ENCODE measurements at places on chromosomes 3 and 15.

- DNase-seq, result no peak
These were observed 85.3 kb downstream of the LRRK1 start for GRCh38 chr15:101004500-101004899.

DNA sequence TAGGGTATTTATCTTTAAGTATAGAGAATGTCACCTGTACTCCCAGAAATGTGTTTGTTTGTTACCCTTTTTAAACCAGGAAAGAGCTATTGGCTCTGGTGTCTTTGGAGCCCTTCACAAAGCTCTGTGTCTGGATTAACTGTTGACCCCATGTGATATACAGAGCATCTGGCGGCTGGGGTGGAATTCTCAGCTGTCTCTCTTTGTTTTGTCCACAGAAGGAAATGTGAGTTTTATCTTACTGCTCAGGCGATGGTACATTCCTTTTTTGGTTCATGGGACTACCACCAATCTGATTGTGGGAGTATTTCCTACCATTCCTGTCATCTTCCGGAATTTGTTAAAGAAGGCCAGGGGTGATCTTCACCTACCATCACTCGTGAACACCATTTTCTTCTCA is 120.3 kb downstream of the AKAP13 start:
- DNase-seq, result no peak

DNA sequence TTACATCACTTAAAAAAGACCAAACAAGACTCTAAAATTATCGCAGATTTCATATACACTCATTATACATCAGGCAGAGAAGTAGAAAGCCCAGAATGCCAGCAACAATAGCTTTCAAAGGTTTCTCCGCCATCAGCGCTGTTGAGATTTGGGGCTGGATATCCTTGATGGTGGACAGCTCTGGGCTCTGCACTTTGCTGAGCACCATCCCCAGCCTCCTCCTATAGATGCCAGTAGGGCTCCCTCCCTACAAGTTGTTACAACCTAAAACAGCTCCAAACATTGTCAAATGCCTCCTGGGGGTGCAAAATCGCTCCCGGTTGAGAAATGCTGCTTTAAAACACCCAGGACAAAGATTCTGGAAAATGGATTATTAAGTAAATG is 73.5 kb downstream of the ATP10A start:
- no peak for DNase-seq

GRCh38 chr3:137714551-137714950 is 49.6 kb upstream of the SOX14 start:
- DNase-seq, result no peak

DNA sequence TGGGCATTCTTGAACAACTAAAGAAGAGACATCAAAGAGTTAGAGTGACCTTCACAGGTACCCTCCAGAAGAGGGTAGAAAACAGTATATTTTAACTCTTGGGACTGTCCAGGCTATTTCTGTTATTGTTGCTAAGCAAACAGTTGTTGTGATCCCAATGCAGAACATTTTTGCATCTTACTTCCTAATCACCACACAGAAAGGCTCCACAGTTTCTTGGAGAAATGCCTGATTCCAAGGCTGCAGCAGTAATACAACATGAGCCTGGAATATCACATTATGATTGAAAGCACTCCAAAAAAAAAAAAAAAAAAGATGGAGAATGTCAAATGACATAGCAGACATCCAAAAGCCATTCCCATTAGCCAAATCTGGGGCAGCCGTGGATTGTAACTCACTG is 195.6 kb downstream of the CTNNB1 start:
- DNase-seq, result no peak

GRCh38 chr3:74651292-74651691 is 36.8 kb upstream of the CNTN3 start:
- peak; percentile 45 for DNase-seq

- no peak for DNase-seq
These were observed 102.3 kb downstream of the TPRA1 start for GRCh38 chr3:127488141-127488672.

- no peak for DNase-seq
These were observed 468.6 kb upstream of the AGTR1 start for GRCh38 chr3:148229107-148229506.

GRCh38 chr3:100454677-100455076 is 37.7 kb upstream of the TMEM45A start:
- DNase-seq, result peak; percentile 48

- DNase-seq, result no peak
These were observed 45.0 kb downstream of the EEFSEC start for GRCh38 chr3:128198313-128198712.

GRCh38 chr3:161038725-161039124 is 66.4 kb downstream of the B3GALNT1 start:
- peak; percentile 44 for DNase-seq

- DNase-seq, result peak; percentile 59
These were observed 187.1 kb downstream of the PDE8A start for GRCh38 chr15:85168642-85169173.

DNA sequence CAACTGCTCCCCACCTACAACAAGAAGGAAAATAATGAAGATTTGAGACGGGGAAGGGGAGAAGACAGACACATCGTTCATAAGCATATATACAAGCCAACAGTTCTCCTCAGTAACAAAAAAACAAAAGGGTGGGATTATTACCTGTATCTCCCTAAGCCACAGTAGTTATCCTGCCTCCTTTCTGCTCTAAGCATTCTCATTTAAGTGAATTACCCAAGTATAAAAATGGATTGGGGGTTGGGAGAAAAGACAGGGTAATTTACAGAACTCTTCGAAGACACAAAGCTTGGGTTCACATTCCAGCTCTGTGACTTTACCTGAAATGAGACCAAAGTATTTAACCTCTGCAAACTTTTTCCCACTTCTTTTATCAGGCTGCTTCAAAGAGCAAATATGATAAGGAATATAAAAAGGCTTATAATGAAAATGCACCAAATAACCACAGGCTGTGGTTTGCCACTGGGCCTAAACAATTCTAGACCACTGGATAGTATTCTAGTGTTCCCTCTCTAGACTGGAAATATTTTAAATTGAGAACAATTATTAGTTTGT is 64.4 kb downstream of the UACA start:
- peak; percentile 37 for DNase-seq

DNA sequence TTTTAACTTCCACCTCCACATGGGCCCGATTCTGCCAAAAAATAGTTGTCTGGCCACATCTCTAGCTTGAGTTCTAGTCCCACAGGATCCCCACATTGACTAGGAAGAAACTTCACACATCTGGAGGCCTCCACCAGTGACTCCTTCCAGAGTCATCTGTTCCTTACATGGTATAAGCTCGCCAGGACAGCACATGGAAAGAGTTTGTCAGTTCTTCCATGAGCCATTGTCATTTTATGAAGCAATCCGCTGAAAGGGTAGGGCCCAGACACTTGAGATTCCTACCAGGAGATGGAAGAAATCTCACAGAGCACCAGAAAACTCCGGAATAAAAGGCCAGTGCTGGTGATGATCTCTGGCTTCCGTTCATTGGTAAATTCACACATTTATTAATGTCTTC is 350.5 kb upstream of the ICE2 start:
- DNase-seq, result no peak

GRCh38 chr3:107085261-107085660 is 292.0 kb upstream of the CCDC54 start:
- peak; percentile 29 for DNase-seq

- no peak for DNase-seq
These were observed 298.5 kb upstream of the PPP2R3A start for GRCh38 chr3:135667061-135667460.

DNA sequence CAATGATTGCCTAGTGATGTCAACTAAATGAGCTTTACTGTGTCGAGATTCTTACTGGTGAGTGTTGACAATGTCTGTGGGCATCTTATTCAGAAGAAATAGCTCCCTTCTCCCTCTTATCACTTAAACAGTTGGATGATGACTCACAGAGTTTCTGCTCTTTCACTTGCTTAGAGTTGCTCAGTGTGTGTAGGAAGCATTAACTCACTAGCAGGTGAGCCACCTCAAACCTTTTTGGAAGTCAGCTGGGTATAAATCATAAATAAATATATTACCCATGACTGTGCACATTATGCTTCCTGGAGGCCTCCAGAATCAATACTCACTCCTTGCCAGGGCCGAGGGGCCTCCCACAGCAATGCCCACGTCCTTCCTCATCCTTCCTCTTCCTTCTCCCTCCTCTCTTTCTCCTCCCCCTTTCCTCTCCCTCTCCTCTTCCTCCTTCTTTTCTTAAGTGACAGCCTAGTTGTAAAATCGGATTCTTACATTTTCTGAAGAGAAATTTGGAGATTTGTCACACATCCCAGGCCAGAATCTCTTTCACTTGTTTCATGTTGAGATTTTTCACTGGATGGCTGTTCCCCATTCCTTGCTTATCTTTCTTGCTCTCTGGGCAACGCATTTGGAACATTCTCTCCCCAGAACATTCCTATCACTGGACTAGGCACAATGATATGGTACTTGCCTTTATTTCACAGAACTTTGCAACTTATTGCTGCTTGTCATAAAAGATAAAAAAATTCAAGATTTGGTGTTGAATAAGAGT is 17.5 kb downstream of the SHC4 start:
- peak; percentile 99 for DNase-seq

DNA sequence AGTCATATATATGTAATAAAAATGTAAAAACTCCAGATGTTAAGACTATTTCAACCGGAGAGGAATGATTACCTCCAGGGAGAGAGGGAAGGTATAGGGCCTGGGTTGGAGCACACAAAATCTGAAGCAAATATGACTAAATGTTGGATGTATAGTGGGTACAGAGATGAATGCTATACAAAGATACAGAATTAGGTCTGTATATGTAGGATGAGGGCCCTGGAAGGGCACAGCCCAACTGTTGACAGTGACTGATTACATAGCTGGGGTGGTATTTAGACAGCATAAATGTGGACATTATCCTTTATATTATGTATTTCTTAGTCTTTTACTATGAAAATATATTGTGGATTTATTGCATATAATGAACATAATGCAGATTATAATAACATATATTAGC is 94.4 kb upstream of the SPATA12 start:
- no peak for DNase-seq

- no peak for DNase-seq
These were observed 48.7 kb downstream of the NUP210 start for GRCh38 chr3:13371100-13372075.

- DNase-seq, result no peak
These were observed 6.9 kb upstream of the UBE2E1 start for GRCh38 chr3:23798876-23799275.

All from kidney tubule cell (primary cell).